CD4-positive, CD25-positive, alpha-beta regulatory T cell (primary cell): ENCODE measurements at places on chromosomes 1 and 21. TPM values are rescaled to one million over a fixed set of nuclear protein-coding genes. Genes with fewer than 3 reads are reported as not detected.

DNA sequence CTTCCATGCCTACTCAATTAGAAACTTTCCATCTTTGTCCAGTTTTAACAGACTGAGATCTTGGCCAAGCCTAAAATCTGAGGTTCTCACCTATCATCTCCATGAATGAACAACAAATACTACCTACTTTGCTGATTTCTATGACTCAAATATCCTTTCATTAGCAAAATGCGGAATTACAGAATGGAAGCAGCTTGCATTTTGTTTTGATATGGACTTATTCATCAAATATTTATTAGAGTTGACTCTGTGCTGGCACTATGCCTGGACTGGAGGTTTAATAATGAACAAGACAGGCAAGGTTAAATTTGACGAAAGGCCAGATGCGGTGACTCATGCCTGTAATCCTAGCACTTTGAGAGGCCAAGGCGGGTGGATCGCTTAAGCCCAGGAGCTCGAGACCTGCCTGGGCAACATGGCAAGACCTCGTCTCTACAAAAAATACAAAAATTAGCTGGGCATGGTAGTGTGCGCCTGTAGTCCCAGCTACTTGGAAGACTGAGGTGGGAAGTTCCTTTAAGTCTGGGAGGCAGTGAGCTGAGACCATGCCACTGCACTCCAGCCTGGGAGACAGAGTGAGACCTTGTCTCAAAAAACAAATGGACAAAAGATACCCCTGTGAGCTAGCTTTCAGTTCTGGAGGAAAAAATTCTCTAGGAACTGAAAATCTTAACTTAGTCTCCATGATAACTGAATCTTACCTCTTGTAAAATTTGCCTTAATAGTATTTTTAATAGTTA lies 29.4 kb upstream of the SOD1 start:
- no peak for DNase-seq

GRCh38 chr21:43366656-43367055 lies 60.3 kb downstream of the SIK1 start:
- no peak for DNase-seq

GRCh38 chr1:173409613-173410012 lies 67.5 kb upstream of the PRDX6 start:
- no peak for DNase-seq

- no peak for DNase-seq
Observed at GRCh38 chr1:223393275-223394214, at the start of gene CCDC185. Gene CCDC185 (plus strand): TSS chr1:223393415. CDS start chr1:223393476, 61 bp downstream.

GRCh38 chr1:66035616-66036245 lies 243.0 kb downstream of the PDE4B start:
- DNase-seq = no peak

DNA sequence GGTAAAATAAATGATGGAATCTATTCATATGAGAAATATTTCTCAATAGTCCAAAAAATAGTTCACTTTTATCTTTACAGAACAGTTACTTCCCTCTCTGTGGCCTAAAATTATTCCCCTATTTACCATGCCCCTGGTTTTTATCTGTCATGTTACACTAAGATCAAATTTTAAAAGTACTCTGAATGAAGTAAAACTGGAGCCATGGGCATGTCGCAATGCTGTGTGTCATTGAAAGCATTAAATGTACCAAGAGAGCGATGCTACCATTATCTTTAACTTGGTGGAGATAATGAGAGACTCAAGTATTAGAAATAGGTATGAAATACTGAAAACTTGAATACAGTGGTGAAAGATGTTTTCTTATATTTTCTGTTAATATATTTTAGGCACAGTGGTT lies 146.2 kb downstream of the KCNT2 start:
- no peak for DNase-seq

- DNase-seq = no peak
Observed at GRCh38 chr1:162910161-162910560, 49.2 kb upstream of the CCDC190 start.

DNA sequence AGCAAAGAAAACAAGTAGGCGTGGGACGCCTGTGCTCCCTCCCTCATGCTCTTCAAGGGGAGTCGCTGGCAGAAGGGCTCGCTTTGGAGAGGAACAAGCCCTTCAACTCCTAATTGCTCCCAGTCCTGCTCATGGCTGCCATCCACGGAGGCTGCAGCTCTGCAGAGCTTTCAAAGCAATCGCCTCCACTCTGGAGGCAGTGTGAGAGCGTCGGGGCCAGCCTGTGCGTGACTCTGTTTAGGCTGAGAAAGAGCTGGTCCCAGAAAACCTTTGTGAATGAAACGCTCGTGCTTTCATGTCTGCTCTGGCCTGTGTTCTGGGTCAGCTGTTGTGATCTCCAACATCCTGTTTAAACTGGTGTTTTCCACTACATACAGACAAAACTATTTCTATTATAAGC lies 23.9 kb upstream of the RUNX1 start:
- DNase-seq = no peak

DNA sequence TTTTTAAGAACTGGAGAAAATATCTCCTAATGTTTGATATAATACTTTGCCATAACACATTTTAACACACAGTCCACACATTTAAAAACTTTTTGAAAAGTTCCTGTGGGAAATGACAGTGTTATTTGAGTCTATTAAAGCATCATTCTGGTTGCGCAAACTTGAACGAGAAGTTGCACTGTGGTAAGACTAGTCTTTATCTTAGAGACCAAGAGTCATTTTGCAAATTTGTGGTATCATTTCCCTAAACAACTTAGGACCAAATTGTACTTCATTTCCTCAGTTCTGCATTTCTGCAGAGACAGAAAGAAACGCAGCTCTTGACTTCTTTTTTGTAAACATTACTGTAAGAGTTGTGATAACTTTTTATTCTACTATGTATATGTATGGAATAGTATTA lies at the start of gene RGS18:
TSS of gene RGS18 (plus strand) at position 282 of the 400 bp plus-strand sequence. CDS start 176 bp downstream, outside the sequence.
- DNase-seq = no peak

Gene RPRD2
- total RNA-seq = 51.3 TPM

Gene REG4
- total RNA-seq = not detected

Gene SLC35F3
- total RNA-seq = 0.35 TPM

Gene FYB2
- not detected for total RNA-seq

Gene TFF2
- total RNA-seq = not detected

Gene OR2T35
- not detected for total RNA-seq

Gene TTC34
- 1.1 TPM for total RNA-seq

Gene RGS1
- 2,600 TPM for total RNA-seq

Gene TENT5C
- total RNA-seq = 324 TPM

Gene CD1E
- total RNA-seq = not detected
